Myometrial cell (primary cell): ENCODE measurements at places on chromosomes 13 and 19. TPM values are rescaled to one million over a fixed set of nuclear protein-coding genes. Genes with fewer than 3 reads are reported as not detected.

Gene TNFSF9
- total RNA-seq = 1.2 and 1.6 TPM in 2 replicates

Gene CD320
- total RNA-seq = 105 and 133 TPM in 2 replicates

Gene NAPSA
- total RNA-seq = 0.18 and 1.2 TPM in 2 replicates

Gene PALM3
- total RNA-seq = not detected in 2 replicates

Gene SLITRK6
- not detected in 2 replicates for total RNA-seq

Gene KLK11
- not detected in 2 replicates for total RNA-seq

Gene LILRB1
- total RNA-seq = not detected in 2 replicates

Gene EDNRB
- total RNA-seq = not detected in 2 replicates

Gene GPI
- 261 and 266 TPM in 2 replicates for total RNA-seq

Gene CEACAM19
- under 0.01 and 0.53 TPM in 2 replicates for total RNA-seq

Gene ZNF99
- total RNA-seq = not detected in 2 replicates

Gene CIRBP
- 242 and 292 TPM in 2 replicates for total RNA-seq

Gene ZNF844
- total RNA-seq = 0.86 and 1.9 TPM in 2 replicates

Gene PSG5
- 6.7 and 7.8 TPM in 2 replicates for total RNA-seq

Gene HCN2
- 1.2 TPM in 2 replicates for total RNA-seq

Gene SIPA1L3
- 20.2 and 25.4 TPM in 2 replicates for total RNA-seq

Gene PTBP1
- total RNA-seq = 250 and 351 TPM in 2 replicates

Gene PCSK4
- total RNA-seq = 0.58 and 1.6 TPM in 2 replicates

Gene KLK10
- total RNA-seq = not detected in 2 replicates

Gene TTC9B
- total RNA-seq = not detected in 2 replicates

Gene PRR22
- not detected in 2 replicates for total RNA-seq

Gene ZNF491
- total RNA-seq = 0.71 TPM in 1 of 2 replicates, not detected in the other

Gene SIGLEC10
- not detected in 2 replicates for total RNA-seq

Gene TMEM238
- total RNA-seq = not detected in 2 replicates

Gene IGFL1
- total RNA-seq = not detected in 2 replicates

Gene SCGB2B2
- total RNA-seq = not detected in 2 replicates

Gene USHBP1
- total RNA-seq = not detected in 2 replicates

Gene SIGLEC5
- total RNA-seq = not detected in 2 replicates

Gene GPR32
- not detected in 2 replicates for total RNA-seq

Gene ZNF575
- total RNA-seq = not detected in 2 replicates

Gene ZNF682
- 0.86 and 1.4 TPM in 2 replicates for total RNA-seq

Gene GPR12
- total RNA-seq = not detected in 2 replicates

Gene SMIM24
- not detected in 2 replicates for total RNA-seq

Gene BRME1
- total RNA-seq = under 0.01 TPM in 1 of 2 replicates, not detected in the other

Gene PPP1R37
- total RNA-seq = 29.2 and 37.8 TPM in 2 replicates

Gene SYCN
- not detected in 2 replicates for total RNA-seq

Gene ZNF536
- total RNA-seq = not detected in 2 replicates

Gene B3GNT3
- total RNA-seq = not detected in 2 replicates

Gene PEAK3
- not detected in 2 replicates for total RNA-seq

Gene C19orf85
- 0.29 TPM in 1 of 2 replicates, not detected in the other for total RNA-seq

Gene GRIN3B
- total RNA-seq = 0.58 TPM in 1 of 2 replicates, not detected in the other

Gene TMEM150B
- not detected in 2 replicates for total RNA-seq

Gene OR7A5
- total RNA-seq = not detected in 2 replicates

Gene CEACAM3
- not detected in 2 replicates for total RNA-seq

Gene SLC7A9
- total RNA-seq = not detected in 2 replicates

Gene PLA2G4C
- total RNA-seq = 2.0 and 11.0 TPM in 2 replicates

Gene WDR62
- 9.4 and 11.5 TPM in 2 replicates for total RNA-seq

Gene ERCC2
- total RNA-seq = 47.9 and 50.9 TPM in 2 replicates

Gene PEG3
- 0.29 TPM in 1 of 2 replicates, not detected in the other for total RNA-seq
